ENCODE measurements at places on chromosomes 3 and 15.

GRCh38 chr3:42115215-42115614, 24.1 kb downstream of the TRAK1 start:
- no peaks in the 10 kb centered on the region for H3K4me1 ChIP-seq
- DNase-seq: no peak
- H3K27me3 ChIP-seq: no peaks in the 10 kb centered on the region
- no peak overlapping the region for H3K27ac ChIP-seq
- H3K4me3 ChIP-seq: no peak overlapping the region
- H3K36me3 ChIP-seq: no peaks in the 10 kb centered on the region

DNA sequence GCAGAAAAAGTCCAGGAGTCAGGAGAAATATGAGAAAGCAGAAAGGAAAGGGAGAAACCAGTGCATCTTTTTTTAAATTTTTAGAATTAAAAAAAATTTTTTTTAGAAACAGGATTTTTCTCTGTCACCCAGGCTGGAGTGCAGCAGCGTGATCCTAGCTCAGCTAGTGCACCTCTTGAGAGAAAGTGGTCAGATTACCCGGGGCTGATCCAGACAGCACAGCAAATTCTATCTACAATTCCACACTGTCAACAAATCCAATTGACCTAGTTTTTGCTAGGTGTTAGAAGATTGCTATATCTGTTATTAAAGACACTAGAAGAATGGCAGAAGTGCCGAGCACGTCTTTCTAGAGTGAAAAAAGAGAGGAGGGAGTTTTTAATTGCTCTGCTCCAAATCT, 117.3 kb downstream of the RFTN1 start:
- no peaks in the 10 kb centered on the region for H3K27me3 ChIP-seq
- H3K36me3 ChIP-seq: peaks cover 5% of the 10 kb centered on the region
- H3K27ac ChIP-seq: no peak overlapping the region
- H3K4me1 ChIP-seq: no peaks in the 10 kb centered on the region
- no peak overlapping the region for H3K4me3 ChIP-seq

DNA sequence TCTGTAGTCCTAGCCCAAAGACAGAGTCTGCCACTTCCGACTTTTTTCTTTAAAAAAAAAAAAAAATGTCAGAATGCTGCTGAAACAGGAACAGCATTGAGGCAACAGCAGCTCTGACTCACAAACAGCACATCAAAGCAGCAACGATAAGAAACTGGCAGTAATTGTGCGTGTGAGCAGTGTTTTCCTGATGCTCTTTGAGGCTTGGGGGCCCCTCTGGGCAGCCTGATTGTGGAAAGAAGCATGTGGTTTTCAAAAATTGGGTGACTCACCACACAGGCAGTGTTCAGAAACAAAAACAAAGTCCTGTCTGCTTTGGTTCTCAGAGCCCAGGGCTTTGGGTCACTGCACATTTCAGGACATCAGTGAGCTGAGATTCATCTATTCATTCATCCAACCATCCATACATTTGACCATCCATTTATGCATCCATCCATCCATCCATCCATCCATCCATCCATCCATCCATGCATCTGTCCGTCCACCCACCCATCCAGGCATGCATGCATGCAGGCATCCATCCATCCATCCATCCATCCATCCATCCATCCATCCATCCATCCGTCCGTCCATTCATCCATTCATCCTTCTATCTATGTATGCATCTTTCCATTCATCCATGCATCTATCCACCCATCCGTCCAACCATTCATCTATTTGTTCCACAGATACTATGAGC, 308.4 kb downstream of the RPLP1 start:
- H3K4me3 ChIP-seq: no peak overlapping the region
- peak overlapping the region; percentile 52 for H3K27ac ChIP-seq
- DNase-seq: peak; percentile 80
- H3K27me3 ChIP-seq: no peaks in the 10 kb centered on the region
- H3K4me1 ChIP-seq: peaks cover 54% of the 10 kb centered on the region

DNA sequence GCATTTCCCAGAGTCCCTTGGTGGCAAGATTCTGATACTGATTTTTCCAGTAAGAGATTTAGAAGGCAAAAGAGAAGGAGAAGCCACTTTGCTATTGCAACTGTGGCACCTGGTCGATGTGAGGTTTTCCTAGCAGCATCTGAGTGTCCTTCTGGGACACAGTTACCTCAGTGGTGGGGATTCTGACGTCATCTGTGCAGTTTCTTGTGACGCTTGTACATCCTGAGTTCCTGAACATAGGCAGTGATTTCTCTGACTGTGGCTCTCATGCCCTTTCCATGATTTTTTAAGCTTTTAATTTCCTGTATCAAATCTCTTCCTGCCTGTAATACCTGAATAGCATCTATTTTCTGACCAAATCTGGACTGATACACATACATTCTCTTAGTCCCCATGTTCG, 8.9 kb downstream of the USP13 start:
- H3K4me3 ChIP-seq: no peak overlapping the region
- no peaks in the 10 kb centered on the region for H3K4me1 ChIP-seq
- DNase-seq: no peak
- H3K36me3 ChIP-seq: no peaks in the 10 kb centered on the region

DNA sequence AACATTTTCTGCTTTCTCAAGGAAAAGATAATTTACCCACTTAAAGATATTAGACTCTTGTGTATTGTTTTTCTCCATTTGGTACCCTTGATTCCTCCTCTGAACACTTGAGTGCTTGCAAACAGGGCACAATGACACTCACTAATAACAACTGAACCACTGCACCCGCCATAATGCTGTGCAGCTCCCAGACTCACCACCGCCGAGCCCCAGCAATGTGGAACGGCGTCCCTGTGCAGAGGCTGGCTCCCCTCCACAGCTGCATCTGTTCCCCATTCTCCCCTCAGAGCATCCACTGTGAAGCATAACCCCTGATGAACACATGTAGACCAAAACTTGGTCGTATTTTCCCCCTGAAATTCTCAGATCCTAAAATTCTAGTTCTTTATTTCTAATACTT, 276.2 kb upstream of the PLSCR5 start:
- no peak overlapping the region for H3K4me3 ChIP-seq
- H3K27me3 ChIP-seq: no peaks in the 10 kb centered on the region
- no peaks in the 10 kb centered on the region for H3K36me3 ChIP-seq
- no peak for DNase-seq

- H3K4me1 ChIP-seq: peaks cover 34% of the 10 kb centered on the region
- H3K4me3 ChIP-seq: no peak overlapping the region
- H3K27ac ChIP-seq: no peak overlapping the region
- no peaks in the 10 kb centered on the region for H3K36me3 ChIP-seq
- no peaks in the 10 kb centered on the region for H3K27me3 ChIP-seq
- no peak for DNase-seq
Measured at GRCh38 chr15:51837792-51838251, 8.4 kb downstream of the TMOD3 start.

- no peak overlapping the region for H3K27ac ChIP-seq
- H3K4me1 ChIP-seq: no peaks in the 10 kb centered on the region
- no peaks in the 10 kb centered on the region for H3K36me3 ChIP-seq
- no peaks in the 10 kb centered on the region for H3K27me3 ChIP-seq
Measured at GRCh38 chr3:8979262-8979661, 16.0 kb upstream of the RAD18 start.

DNA sequence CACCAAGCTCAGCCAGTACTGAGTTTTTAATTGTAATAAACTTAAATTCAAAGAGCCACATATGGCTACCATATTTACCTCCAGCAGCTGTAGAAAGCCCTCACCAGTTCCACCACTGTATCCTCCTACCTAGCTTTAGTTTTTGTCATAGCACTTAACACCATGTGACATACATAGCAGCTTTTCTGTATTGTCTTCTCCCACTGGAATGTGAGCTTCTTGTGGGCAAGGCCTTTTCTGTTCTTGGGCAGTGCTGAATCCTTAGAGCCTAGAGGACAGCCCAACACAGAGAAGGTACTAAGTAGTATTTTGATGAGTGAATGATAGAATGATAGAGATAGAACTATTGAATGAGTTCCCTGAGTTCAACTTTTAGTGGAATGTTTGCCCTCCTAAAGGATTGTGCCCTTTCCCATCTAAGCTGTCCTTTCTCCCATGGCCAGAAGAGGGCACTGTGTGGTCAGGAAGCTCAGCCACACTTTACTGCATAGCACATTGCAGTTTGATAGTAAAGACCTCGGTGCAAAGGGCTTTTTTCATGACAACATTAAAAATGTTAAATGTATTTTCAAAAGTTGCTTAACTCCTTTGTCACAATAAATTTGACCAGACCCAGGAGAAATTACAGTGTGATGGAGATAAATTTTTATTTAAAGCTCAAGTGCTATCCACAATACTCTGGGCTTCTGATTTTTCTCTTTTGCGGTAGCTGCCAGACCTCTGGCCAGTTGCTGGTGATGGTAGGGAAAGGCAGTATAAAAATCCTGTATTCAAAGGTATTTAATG, 115.8 kb downstream of the GHSR start:
- no peak overlapping the region for H3K4me3 ChIP-seq
- H3K27me3 ChIP-seq: no peaks in the 10 kb centered on the region
- no peaks in the 10 kb centered on the region for H3K4me1 ChIP-seq
- no peak overlapping the region for H3K27ac ChIP-seq

- no peak overlapping the region for H3K27ac ChIP-seq
- H3K36me3 ChIP-seq: no peaks in the 10 kb centered on the region
Measured at GRCh38 chr3:113287803-113288648, 76.7 kb downstream of the BOC start.

GRCh38 chr3:106811376-106811775, 565.9 kb upstream of the CCDC54 start:
- H3K27ac ChIP-seq: no peak overlapping the region
- no peak overlapping the region for H3K4me3 ChIP-seq
- DNase-seq: no peak
- no peaks in the 10 kb centered on the region for H3K4me1 ChIP-seq
- no peaks in the 10 kb centered on the region for H3K27me3 ChIP-seq
- no peaks in the 10 kb centered on the region for H3K36me3 ChIP-seq

GRCh38 chr3:21835264-21835663, 84.3 kb upstream of the ZNF385D start:
- DNase-seq: no peak
- H3K4me3 ChIP-seq: no peak overlapping the region
- H3K27ac ChIP-seq: no peak overlapping the region
- no peaks in the 10 kb centered on the region for H3K36me3 ChIP-seq
- no peaks in the 10 kb centered on the region for H3K27me3 ChIP-seq

GRCh38 chr15:48318131-48318530, 13.1 kb upstream of the DUT start:
- H3K27ac ChIP-seq: no peak overlapping the region
- no peak overlapping the region for H3K4me3 ChIP-seq
- no peak for DNase-seq
- no peaks in the 10 kb centered on the region for H3K4me1 ChIP-seq
- no peaks in the 10 kb centered on the region for H3K27me3 ChIP-seq

GRCh38 chr3:56682462-56683121, 473 bp downstream of the TASOR start:
- H3K36me3 ChIP-seq: peaks cover 9% of the 10 kb centered on the region
- peaks cover 17% of the 10 kb centered on the region for H3K4me1 ChIP-seq
- peak overlapping the region; percentile 98 for H3K4me3 ChIP-seq
- DNase-seq: peak; percentile 73

DNA sequence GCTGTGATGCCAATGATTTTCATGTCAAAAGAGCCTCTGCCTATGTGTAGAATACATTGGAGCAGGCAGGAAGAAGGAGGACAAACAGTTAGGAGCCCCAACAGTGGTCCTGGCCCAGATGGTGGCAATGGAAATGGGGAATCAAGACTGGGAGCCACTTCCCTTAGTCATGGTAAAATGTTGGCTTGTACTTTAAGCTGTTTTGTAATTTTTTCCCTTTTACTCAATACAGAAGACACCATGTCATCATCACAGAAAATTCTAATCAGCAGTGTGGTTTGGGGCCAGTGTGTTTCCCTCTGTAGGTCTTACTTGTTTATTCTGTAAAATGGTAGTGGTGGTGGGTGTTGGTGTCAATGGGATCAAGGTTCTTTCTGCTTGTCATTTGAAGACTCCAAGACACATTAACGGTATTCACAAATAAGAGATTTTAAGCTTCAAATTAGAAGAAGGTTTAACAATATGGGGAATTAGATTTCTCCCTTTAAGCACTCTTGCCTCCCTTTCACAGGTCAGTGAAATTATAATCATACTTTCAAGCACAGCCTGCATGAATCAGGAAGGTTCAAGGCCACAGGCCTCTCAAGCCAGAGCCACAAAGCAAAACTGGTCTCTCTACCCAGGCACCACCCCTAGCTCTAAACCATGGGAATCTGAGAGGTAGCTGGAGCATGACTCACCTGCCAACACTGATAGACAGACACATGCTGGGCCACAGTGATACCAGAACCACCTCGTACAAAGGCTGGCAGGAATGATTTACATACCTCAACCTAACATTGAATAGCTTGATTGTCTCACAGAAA, 24.9 kb downstream of the SIAH2 start:
- DNase-seq: no peak
- peaks cover 12% of the 10 kb centered on the region for H3K36me3 ChIP-seq
- peaks cover 12% of the 10 kb centered on the region for H3K4me1 ChIP-seq
- no peak overlapping the region for H3K4me3 ChIP-seq
- H3K27me3 ChIP-seq: peaks cover 4% of the 10 kb centered on the region

GRCh38 chr15:100131321-100132224, 210.2 kb downstream of the ADAMTS17 start:
- H3K4me1 ChIP-seq: no peaks in the 10 kb centered on the region
- DNase-seq: no peak
- no peaks in the 10 kb centered on the region for H3K36me3 ChIP-seq
- peak overlapping the region; percentile 19 for H3K4me3 ChIP-seq
- H3K27me3 ChIP-seq: peaks cover 4% of the 10 kb centered on the region
- H3K27ac ChIP-seq: no peak overlapping the region

- no peaks in the 10 kb centered on the region for H3K27me3 ChIP-seq
- DNase-seq: no peak
- H3K4me3 ChIP-seq: peak overlapping the region; percentile 83
- no peak overlapping the region for H3K27ac ChIP-seq
- peaks cover 4% of the 10 kb centered on the region for H3K4me1 ChIP-seq
- peaks cover 4% of the 10 kb centered on the region for H3K36me3 ChIP-seq
Measured at GRCh38 chr15:42736178-42736792, 643 bp downstream of the CDAN1 start.

- H3K4me1 ChIP-seq: peaks cover 2% of the 10 kb centered on the region
- H3K4me3 ChIP-seq: no peak overlapping the region
- no peak for DNase-seq
- no peak overlapping the region for H3K27ac ChIP-seq
Measured at GRCh38 chr15:44295750-44296431, 7.4 kb downstream of the GOLM2 start.

GRCh38 chr3:17491601-17492000, 250.8 kb downstream of the TBC1D5 start:
- no peaks in the 10 kb centered on the region for H3K27me3 ChIP-seq
- H3K27ac ChIP-seq: no peak overlapping the region
- H3K4me3 ChIP-seq: no peak overlapping the region
- H3K36me3 ChIP-seq: no peaks in the 10 kb centered on the region

DNA sequence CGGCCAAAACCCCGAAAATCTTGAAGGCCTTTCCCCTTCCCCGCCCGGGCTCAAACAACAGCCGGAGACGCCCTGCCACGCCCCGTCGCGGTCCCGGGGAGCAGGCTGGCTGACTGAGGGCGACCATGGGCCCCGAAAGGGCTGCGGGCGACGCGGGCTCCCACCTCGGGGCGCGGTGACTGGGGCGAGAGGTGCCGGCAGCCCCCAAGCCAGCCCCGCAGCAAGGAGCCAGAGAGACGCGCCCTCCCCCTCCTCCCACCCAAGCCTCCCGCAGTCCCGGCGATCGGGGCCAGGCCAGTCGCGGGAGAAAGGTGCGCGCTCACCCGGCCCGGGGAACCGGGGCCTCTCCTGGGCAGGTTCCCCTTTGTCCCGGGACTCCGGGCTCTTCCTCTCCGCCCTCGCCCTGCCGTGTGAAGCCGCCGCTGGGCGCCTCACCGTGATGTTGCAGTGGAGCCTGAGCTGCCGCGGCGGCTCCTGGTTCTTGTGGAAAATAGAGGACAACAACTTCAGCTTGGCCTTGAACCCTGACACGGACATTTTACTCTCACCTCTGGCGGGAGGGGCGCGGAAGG, 30.6 kb upstream of the ZSCAN2 start:
- no peaks in the 10 kb centered on the region for H3K36me3 ChIP-seq
- peak; percentile 60 for DNase-seq
- H3K4me3 ChIP-seq: peak overlapping the region; percentile 75
- no peaks in the 10 kb centered on the region for H3K27me3 ChIP-seq
- H3K4me1 ChIP-seq: peaks cover 8% of the 10 kb centered on the region

Data from T-cell (primary cell).